ENCODE measurements at places on chromosomes 4 and X.

DNA sequence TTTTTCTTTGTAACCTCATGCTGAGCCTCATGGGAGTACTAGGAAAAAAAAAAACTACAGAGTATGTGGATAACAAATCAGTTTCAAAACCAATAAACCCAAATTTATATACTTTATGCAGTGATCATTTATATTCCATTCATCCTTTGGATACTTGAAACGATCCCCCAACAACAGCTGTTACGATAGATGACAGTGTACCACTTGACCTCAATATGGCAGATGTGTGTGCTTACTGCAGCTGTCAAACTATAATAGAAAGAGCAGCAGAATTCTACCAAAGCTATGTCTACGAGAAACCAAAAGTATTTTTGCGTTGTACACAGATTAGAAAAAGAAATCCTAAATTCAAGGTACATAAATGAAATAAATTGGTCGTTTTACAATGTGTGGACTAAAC, 337.8 kb downstream of the PDGFC start:
- no peak for DNase-seq

- no peak for DNase-seq
Measured at GRCh38 chrX:153649915-153650782, 3.1 kb downstream of the DUSP9 start.

DNA sequence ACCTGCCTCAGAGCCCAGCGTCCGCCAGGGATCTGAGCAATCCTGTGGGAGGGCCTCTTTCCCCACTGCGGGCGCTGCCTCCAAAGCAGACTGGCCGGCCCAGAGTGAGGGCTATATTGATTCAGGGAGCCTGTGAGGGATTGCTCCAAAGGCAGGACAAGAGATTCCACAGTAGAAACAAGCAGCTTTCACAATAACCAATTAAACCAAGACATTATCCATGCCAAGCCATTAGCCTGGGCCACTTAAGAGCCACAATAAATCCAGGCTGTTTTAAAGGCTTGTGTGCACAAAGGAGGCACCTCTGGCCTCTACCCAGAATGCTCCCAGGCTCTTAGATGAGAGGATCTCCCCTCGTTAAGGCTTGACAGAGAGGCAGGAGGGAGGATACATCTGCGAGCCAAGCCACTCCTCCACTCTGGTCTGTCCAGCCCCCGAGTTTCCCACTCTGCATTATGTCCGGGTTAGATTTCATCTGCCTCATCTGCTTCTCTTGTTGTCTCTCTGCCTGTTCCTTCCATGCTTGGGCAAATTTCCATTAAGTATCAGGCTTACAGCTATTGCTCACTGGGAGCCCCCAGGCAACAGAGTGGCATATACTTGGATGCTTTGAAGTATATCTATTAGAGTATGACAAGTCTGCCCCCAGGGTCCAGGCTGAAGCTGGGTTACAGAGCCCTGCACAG, 357.9 kb downstream of the UNC5C start:
- DNase-seq, result no peak

GRCh38 chr4:6753103-6753560, 29.4 kb upstream of the KIAA0232 start:
- DNase-seq, result no peak

GRCh38 chrX:1673337-1673736, 58.5 kb downstream of the ASMT start:
- DNase-seq, result no peak

DNA sequence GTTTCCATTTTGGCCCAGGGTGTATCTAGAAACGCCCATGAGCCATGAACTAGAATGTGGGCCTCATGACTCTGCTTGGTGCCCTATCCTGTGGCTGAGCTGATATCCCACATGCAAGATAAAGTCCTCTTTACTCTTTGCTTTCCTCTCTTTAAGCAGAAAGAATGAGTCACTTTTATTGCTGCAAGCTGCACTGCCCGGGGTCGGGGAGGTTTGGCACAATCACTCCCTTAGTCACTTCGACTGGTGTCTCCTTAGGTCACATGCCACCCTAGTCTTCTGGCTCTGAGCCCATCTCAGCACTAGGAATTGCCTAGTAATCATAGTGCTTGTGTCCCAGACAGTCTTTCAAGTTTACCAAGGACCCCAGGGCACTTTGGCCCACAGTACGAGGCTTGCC, 75.1 kb upstream of the CXorf66 start:
- no peak for DNase-seq

- no peak for DNase-seq
Measured at GRCh38 chrX:23434356-23434884, 99.8 kb downstream of the PTCHD1 start.

- DNase-seq, result no peak
Measured at GRCh38 chr4:43339435-43339834, 446.9 kb downstream of the GRXCR1 start.

DNA sequence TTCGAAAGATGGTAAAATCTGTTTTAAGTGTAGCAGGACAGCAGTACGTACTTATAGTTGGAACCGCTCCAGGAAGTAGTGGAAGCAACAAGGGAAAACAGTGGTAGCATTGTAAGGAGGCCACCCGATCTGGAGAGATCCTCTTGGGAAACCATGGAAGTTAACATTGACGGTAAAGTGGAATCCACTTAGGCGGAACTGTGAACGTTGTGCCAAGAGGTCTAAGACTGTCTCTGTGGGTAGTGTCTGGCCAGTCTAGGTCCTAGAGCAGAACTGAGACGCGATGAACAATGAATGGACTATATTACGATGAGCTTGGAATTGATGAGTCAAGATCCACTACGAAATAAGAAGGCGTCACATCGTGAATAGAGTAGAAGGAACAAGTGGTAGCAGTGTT, 124.0 kb downstream of the TENM3 start:
- no peak for DNase-seq

DNA sequence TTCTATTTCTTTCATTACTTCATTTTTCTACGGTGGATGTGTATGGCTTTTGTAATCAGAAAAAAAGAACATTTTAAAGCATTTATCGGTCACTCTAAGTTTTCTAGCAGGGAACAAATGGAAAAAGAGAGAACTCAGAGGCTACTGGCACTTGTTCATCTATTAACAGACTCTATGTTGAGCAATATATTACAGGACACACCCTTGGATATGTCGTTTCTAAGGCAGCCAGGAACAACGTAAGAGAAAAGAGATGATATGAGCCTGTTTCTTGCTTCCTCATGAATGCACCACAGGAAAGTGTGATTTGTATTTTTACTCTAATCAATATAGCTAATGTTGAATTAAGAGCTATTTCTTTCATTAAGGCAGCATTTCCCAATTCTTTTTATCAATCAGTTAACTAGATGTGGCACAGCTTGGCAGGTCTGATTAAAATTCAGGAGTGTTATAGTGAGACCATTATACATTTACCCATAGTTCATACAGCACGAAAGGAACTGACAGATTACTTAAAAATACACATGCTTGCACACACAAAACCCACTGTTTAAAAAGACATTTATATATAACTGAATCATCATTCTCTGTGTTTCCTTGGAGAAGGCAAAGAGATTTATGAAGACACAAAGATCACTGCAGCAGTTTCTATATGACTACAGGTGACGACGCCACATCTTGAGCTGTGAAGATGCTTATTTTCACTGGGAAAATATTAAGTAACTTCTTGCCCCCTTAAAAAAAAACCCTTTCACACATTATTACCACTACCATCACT, 13.0 kb downstream of the RAB9B start:
- no peak for DNase-seq

DNA sequence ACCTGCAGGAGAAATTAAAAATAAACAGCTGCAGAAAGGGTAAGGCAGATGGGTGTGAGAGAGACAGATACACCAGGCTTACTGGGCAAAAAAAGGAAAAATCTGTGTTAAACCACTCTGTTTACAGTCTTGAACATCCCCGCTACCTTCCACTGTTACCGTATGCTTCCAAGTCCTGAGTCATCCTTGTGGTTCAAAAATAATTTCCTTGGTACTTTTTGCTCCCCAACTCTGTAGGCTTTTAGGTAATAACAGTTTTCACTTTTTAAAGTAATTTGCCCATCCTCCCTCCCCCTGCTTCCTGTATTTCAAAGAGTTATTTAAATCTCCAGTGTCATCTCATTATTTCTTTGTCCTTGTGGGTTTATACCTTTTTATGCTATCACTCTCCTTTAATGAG, 210.1 kb upstream of the FAT4 start:
- no peak for DNase-seq

GRCh38 chrX:134773041-134773440, 114.8 kb upstream of the PLAC1 start:
- no peak for DNase-seq

DNA sequence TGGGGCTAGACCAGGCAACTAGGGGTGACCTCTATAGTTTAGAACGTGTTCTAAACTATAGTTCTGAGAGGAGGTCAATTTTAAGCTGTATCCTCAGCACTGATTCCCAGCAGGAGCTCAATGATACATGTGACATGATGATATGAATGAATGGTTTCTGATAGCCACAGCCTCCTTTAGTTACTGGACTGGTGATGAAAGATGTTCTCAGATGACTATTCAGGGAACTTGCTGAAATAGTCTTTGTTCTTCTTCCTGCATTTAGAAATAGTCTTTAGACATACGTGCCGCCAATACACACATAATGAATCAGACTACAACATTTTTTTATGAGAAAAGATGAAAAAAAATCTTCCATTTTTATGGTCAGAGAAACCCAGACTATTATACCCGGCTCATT, 116.3 kb upstream of the TMEM150C start:
- no peak for DNase-seq

GRCh38 chr4:71752383-71753042, 31.4 kb downstream of the GC start:
- no peak for DNase-seq

GRCh38 chrX:103845165-103845653, 13.2 kb upstream of the RAB9B start:
- peak; percentile 3 for DNase-seq

DNA sequence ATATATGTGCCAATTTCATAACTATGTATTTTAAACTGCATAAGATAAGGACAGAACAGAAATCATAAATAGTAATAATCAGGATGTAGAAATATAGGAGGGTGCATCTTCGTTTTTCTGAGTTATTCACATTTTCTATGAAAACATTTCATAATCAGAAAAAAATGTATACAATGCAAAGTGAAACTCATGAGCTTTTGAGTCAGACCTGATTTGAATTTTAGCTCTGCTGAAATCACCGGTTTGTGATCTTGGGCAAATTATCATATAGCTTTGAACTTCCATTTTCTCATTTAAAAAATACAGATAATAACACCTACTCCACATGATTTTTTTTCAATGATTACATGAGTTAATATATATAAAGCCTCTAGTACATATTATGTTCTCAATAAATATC, 106.9 kb downstream of the KDR start:
- no peak for DNase-seq

DNA sequence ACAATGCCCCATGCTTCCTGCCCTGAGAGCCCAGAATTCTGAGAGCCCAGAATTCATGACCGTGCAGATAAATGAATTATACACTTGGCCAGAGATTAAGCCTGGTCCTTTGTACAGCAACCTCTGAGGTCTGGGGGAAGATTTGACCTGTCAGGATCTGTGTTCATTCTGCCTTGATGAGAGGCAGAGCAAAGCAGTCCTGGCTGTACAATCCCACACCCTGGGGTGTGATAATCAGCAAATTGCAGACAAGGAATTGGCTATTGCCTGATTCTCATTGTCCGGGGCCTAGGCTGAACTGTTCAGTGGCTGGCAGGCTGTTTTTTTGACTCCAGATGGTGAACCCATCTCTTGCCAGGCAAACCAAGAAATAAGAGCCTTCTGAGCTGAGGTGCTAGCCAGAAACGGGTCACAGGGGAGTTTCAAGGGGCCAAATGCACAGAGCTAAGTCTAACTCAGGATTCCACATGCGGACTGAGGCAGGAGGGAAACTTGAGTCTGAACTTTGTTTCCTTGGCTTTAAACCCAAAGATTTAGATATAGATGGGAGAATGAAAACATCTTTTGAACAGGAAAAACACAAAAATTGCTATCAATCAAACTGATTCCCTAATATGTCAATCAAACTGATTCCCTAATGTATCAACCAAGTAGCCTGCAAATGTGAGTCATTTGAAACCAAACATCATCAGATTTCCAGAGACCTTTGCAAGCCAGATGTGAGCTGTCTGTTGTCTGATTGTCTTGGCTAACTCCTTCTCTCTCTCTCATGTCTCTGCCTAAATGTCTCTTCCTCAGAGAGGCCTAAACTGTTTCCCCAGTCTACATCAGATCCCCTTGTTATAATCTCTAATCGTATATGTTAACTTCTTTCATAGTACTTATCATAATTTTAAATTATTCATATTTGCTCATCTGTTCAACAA, 159.3 kb downstream of the ATG4A start:
- DNase-seq, result no peak

GRCh38 chrX:120304256-120304655, 7.0 kb downstream of the TMEM255A start:
- no peak for DNase-seq

DNA sequence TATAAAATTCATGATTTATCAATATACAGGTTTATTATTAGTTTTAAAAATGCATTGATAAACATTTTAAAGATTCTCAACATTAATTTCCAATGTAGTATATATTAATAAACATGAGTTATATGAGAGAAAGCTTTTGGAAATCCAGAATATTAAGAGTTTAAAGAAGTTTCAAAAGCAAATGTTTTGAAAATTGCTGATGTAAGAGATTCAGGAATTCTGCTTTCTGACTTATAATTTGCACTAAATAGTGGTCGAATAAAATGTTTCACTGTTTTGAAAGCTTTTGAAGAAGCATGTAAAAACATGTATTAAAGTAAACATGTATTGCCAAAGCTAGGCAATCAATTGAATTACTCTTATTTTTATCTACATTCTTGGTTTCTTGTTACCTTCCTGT, 151.2 kb upstream of the CXorf51B start:
- DNase-seq, result no peak

DNA sequence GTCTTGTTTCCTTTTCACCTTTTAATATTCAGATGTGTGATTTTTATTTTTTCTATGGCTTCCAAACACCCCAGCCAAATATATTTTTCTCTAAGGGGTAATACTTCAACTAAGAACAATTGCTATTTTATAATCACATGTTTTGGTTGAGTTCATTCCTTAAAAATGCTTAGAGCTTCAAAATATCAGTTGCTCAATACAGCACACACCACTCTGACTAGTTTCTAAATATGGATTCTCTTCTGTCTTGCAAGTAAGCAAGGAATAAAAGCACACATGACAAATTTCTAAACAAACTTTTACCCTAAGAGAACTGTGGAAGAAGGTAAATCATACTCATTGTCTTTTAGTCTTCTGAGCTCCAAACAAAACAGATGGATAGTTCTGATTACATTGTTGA, 27.2 kb downstream of the ANTXR2 start:
- no peak for DNase-seq

GRCh38 chrX:6024204-6024603, 204.5 kb downstream of the NLGN4X start:
- DNase-seq, result no peak
